ENCODE measurements at places on chromosomes 2 and 18.

- DNase-seq = no peak
These were observed 67.7 kb upstream of the DNMT3A start for GRCh38 chr2:25409468-25409867.

GRCh38 chr2:48605482-48606175, 12.0 kb upstream of the GTF2A1L start:
- DNase-seq = no peak

- DNase-seq = no peak
These were observed 20.3 kb downstream of the TGOLN2 start for GRCh38 chr2:85307527-85307897.

GRCh38 chr2:216315802-216316603, 56.3 kb downstream of the MARCHF4 start:
- no peak for DNase-seq

DNA sequence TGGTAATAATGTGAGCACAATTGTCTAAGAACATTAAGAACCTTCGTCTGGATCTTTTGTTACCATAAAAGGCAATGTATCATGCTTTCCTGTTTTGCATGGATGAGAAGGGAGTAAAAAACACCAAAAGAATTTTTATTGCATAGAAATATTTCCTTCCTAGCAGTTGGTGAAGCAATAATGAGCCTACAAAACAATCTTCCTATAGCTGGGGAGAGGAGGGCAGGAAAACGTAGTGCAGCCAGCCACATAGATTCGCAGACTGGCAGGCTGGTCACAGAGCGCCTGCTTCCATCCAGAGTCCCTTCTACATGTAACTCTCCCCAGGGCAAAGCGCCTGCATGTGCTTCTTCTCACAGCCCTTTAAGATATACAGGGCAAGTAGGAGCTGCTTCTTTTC, 190.4 kb downstream of the BABAM2 start:
- DNase-seq = no peak

DNA sequence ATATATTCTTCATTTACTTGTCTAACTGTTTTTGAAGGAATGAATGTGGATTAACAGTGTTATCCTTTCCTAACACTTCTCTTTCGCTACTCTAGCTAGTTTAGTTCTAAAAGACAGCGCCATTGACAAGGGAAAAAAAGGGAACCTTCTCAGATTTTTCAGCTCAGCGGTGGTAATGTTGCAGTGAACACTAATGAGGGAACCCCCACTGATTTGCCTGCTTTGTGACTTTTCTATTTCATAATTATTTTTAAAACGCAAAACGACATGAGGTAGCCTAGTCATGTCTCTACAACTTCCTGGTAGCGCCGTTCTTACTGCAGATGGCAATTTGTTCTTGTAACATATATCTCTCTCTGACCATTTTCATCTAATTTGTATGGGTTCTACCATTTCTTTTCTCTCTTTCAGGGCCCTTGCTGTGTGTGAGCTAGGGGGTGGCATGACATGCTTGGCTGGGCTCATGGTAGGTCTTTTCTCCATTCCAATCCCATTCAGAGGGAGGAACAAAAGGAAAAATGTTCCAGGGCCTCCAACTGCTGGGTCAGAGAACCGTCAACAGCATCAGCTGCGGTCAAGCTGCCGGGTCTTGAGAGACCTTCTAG, 235.5 kb upstream of the SIX3 start:
- no peak for DNase-seq

DNA sequence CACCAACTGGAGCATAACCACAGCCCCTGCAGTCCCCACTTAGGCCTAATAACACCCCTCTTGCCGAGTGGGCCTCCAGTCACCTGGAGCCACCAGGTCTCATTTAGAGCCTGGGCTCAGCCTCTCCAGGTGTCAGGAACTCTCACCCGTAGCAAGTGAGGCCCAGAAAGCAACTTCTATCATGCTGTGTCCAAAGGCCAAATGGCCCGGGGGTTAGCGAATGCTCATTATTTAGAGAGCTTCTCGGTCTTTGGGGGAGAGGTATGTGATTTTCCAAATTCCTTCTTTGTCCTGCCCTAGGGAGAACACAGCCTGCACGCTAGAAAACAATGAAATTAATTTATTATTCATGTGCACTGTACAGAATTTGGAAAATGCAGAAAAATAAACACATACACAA, 109.9 kb upstream of the PTPRM start:
- DNase-seq = no peak

- DNase-seq = no peak
These were observed 69.4 kb downstream of the RHOB start for GRCh38 chr2:20516291-20516645.

- no peak for DNase-seq
These were observed 115.2 kb downstream of the MAPK4 start for GRCh38 chr18:50675043-50675442.

DNA sequence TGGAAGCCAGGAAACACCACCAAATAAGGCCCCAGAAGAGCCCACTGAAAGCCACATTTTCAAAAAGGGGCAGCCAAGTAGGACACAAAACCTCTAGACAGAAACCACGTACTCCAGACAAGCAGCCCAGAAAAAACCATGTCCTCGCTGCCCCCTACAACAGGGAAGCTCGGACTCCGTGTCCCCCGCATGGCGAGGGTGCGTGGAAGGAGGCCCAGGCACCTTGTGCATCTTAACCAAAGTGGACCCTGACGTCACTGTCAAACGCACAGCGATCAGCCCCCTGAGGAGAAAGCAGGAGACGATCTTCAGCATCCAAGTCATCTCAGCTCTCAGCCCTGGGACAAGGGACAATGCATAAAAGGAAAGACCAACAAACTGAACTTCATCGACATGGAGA, 168.4 kb downstream of the EIPR1 start:
- no peak for DNase-seq

- DNase-seq = no peak
These were observed 157.7 kb downstream of the ANTXR1 start for GRCh38 chr2:69170661-69171060.

- DNase-seq = no peak
These were observed 81.6 kb downstream of the AOX1 start for GRCh38 chr2:200667413-200667812.

- no peak for DNase-seq
These were observed 49.8 kb upstream of the PLA2R1 start for GRCh38 chr2:160111951-160112798.

GRCh38 chr2:16513626-16514025, 152.0 kb downstream of the CYRIA start:
- DNase-seq = no peak

- no peak for DNase-seq
These were observed 1.4 kb downstream of the RAB11FIP5 start for GRCh38 chr2:73111073-73112025.

- DNase-seq = no peak
These were observed 508.9 kb downstream of the CNTNAP5 start for GRCh38 chr2:124534028-124534427.

GRCh38 chr2:66125951-66126350, 309.0 kb upstream of the MEIS1 start:
- no peak for DNase-seq

DNA sequence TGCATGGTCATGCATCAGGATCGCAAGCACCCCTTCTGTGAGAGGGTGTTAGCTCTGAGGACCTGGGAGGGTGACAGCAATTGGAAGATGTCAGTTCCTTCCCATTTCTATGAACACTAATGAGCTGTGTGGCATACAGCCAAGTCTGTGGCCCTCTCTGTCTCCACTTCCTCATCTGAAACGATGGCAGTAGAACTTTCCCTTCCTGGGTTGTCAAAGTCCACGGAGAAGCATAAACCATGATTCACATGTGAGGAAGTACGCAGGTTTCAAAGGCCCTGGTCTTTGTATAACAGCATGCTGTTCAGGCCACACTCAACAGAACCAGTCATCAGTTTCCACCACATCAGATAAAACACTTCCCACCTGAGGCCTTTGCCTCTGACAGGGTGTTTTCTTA, 167.4 kb upstream of the RAB6C start:
- DNase-seq = no peak

- no peak for DNase-seq
These were observed 52.4 kb downstream of the ASAP2 start for GRCh38 chr2:9258953-9259399.

- no peak for DNase-seq
These were observed 16.4 kb downstream of the LRRFIP1 start for GRCh38 chr2:237643582-237644380.

GRCh38 chr2:101361121-101361520, 26.2 kb downstream of the CREG2 start:
- no peak for DNase-seq

GRCh38 chr2:13770279-13770678, 862.2 kb upstream of the LRATD1 start:
- DNase-seq = no peak

DNA sequence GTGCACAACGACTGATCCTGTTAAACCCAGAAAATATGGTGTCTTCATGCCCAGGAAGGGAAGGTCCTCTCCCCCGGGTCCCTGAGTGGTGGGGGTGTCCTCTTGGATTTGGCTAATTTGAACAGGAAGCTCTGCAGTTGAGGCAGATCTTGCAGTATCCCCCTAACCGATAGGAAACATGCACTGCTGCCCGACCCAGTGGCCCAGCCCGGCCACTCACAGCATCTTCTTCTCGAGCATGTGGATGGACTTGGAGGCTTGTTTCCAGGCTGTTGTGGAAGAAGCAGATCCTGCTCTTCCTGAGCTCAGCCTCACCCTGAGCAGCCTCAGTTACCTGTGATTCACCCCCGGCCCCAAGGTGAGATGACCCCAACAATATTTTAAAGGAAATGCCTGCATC, 46.4 kb upstream of the ASB1 start:
- no peak for DNase-seq

DNA sequence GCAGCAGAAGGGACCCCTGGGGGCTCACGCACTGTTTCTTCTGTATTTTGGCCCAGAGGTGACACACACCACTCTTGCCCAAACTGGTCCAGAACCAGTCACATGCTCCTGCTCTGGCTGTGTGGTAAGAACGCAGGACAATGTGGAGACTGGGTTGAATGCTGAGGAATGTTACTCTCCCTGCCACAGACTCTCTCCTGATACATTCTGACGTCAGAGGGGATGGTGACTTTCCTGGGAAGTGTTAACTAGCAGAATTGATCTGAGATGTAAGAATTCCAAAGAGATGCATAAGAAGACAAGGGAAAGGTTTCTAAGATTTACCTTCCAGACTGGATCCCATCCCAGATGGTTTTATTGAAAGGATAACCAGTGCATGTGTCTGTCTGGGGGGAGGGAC, 100.8 kb downstream of the ASB1 start:
- DNase-seq = no peak

DNA sequence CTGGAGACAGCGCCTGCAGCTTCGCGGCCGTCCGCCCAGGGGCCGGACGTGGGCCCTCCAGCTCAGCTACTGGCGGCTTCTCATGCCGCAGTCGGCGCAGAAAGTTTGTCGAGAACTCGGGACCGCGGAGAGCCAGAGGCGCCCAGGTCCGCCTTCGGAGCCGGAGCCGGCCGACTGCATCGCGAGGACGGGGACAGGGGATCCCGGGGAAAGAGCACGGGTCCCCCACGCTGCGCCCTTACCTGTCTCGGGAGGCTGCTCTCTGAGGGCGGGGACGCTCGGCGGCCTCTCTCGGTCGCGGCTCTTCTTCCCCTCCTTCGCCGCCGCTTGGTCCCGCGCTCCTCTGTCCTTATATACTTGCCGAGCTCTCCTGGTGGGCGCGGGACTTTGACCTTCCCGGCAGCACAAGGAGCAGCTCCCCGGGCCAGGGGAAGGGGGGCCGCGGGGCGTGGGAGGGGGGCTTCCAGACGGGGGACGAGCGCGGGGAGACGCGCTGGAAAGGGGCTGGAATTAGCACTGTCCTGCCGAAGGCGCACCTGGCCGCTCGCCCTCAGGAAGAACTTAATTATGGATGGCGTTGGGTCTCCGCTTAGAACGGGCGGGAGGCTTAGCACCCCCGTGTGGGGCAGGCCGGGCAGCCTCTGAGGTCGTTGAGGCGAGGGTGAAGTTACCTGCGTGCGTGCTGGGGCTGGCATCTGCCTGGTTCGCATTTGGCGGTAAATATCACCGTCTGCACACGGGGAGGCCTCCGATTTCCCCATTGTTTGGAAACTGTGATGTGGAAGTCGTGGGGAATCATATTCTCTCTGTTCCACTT, at the start of gene POMC:
Gene POMC (minus strand): TSS at position 325 of the 817 bp plus-strand sequence. CDS start 3,808 bp downstream, outside the sequence.
- peak; percentile 37 for DNase-seq

GRCh38 chr2:175844169-175844568, 157.9 kb downstream of the LNPK start:
- no peak for DNase-seq

GRCh38 chr18:76952747-76953146, 130.4 kb downstream of the ZNF236 start:
- DNase-seq = no peak

GRCh38 chr2:168592181-168592831, 136.2 kb downstream of the CERS6 start:
- DNase-seq = no peak

DNA sequence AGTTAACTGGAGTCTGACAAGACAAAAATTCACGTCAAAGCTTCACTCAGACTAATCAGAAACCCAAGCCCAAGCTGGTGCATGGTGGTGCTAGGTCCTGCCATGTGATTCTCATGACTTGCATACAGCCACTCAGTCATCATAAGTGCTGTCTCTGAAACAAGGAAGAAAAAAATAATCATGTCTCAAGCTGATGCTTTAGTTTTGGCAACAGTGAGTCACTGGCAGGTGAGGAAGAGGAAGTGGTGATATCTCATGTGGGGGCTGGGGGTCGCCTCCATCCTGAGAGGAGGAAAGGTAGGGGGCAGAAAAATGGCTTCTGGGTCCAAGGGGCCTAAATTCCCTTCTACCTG, 136.3 kb downstream of the TMEM163 start:
- no peak for DNase-seq

- no peak for DNase-seq
These were observed 37.8 kb upstream of the STAT4 start for GRCh38 chr2:191188550-191189093.

DNA sequence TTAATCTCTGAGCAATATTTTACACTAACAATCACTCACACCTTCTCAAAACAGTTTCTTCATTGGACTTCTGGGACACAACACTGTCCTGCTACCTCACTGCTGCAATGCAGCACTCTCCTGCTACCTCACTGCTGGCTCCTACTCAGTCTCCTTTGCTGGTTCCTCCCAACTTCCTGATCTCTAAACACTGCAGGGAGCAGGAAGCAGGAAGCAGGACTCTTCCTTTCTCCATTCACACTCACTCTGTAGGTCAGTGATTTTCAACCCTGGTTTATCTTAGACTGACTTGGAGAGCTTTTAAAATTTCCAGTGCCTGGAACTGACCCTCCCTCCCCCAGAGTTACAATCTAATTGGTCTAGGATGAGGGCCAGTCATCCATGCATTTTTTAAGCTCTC, 243.4 kb upstream of the RBBP8 start:
- no peak for DNase-seq

DNA sequence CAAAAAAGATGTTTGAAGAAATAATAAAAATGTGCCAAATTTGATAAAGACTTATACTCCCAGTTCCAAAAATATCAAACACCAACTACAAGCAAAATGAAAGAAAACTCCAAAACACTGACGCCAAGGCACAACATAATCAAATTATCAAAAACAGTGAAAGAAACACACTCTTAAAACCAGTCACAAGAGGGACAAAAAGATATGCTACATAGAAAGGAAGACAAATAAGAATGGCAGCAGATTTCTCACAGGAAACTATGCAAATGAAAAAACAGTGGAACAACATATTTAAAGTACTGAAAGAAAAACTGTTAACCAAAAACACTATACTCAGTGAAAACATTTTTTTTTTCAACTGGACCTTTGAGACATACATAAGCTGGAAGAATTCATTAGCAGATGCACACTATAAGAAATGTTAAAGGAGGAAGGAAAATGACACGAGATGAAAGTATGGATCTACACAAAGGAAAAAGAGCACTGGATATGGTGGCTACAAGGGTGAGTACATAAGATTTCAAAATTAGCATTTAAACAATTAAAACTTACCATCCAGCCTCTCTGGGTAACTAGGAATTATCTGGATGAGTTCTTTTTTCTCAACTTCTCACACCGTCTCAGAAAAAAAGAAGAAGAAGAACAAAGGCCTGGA, 94.0 kb upstream of the ACVR1C start:
- no peak for DNase-seq

All from HuH-7.5 (cell line).